ENCODE measurements at places on chromosomes 2 and 18.

DNA sequence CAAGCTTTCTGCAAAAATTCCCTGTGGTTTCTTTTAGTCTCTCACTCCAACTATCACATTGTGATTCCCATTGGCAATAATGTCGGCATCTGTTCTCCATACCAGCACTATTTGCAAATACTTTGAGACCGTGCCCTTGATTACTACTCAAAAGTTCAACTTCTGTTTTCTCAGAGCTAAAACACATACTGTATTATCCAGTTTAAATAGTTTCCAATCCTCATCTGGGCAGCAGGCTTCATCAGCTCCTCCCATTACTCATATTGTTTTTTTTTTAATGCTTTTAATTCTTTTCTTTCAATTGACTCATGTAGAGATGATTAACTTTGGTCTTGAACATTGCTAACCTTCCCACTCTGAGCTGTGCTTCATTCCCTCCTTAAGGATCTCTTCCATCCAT, 135.8 kb downstream of the METTL8 start:
- no peak for DNase-seq

DNA sequence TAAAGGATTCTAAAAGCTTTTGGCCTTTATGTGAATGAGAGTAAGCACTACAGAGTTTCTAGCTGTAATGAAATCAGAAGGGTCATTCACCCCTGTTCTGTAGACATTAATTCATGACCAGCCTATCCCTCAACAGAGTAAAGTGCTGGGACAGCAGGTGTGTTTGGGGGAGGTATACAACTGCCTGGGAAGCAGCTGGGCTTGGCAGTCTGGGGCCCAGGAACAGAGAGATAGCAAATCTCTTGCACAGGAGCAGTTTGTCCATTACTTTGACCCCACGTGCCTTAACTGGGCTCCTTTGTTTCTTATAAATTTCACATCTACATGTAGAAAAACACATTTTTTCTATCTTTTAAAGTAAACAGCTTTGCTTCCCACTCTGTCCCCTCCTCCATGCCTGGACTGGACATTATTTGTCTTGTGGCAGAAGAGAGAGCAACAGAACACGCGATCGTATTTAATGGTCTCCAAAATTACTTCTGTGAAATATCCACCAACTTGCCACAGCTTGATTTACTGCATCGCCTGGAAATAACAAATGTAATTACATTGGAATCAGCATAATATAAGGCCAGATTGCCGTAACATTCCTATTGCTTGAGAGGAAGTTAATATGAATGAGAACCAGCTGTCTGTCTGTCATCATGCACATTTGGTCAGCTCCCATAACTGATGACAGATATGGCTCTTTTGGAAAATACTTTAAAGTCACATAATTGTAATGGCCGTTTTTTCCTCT, 263.8 kb downstream of the RBM43 start:
- DNase-seq: no peak

- no peak for DNase-seq
Observed at GRCh38 chr2:198916548-198917080, 541.1 kb downstream of the SATB2 start.

GRCh38 chr2:213491376-213491775, 207.1 kb downstream of the SPAG16 start:
- DNase-seq: no peak

DNA sequence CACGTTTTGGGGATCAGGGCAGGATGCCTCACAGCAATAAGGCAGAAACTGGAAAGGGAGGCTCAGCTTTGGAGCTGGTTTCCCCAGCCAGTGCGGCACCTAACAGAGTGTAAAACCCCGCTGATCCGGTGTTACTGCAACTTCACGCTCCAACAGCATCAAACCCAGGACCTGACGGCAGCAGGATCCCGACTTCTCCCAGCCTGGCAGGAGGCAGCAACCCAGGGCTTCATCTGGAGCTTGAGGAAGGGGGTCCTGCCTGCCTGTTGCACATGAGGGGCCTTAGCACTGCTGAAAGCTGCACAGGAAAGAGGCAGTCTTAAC, 209.8 kb downstream of the MGAT5 start:
- DNase-seq: no peak

DNA sequence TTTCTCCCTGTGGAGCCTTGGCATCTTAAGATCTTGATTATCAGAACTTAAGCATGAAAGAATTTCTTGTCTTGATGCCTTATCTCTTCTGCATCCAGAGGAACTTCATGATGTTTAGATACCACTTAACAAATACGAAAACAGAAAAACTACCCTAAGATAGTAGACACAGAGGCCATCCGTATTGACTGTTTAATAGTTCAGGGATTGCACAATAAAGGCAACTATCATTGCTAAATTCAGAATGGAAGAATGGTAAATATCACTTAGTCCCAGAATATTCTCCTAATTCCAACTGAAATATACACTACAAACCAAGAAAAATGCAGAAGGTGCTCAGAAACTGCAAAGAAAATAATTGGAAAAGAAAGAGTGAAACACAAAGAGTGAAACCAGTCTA, 214.6 kb upstream of the VWC2L start:
- no peak for DNase-seq

DNA sequence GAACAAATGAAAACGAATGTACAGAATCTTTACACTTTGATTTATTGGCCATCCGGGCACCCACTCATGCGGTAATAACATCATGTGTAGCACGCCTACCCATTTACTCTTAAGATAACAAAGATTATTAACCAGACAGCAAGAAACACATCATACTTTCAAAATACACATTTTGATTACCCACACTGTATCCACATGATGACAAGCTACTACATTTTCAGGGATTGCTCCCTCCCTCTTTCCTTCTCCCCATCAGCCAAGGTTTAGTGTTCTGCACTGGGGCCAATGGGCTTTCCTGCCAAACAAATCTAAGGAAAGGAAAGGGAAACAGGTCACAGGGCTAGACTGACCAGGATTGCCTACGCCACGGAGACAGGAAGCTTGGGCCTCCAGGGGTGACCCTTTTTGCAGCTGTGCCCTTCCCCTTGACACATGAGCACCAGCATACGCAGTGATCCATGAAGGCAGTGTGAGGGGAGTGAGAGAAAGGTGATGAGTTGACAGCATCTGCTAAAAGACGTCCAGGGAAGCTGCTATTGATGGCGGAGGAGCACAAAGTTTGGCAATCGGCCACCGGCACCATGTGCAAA, 76.5 kb downstream of the ZNF521 start:
- no peak for DNase-seq

DNA sequence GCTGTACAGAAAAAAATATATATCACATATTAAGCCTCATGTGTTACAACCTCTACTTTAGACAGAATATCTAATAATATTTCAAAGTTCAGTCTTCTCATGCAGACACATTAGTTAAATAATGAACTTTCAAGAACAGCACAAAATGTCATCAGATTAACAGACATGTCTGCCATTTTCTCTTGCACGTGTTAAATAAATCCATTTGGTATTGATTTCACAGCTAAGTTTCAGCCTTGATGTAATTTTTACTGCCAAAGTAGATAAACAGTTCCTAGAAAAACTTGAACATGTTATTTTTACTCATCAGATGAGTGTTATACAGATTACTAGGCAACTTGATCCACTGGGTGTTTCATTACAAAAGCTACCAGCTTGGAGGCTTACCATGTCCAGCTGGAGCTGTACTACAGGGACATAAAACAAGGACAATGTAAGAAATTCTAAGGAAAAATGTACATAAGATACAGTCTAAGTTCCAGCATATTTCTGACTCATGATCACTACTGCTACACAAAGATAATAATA, 290.7 kb upstream of the DDX18 start:
- no peak for DNase-seq

DNA sequence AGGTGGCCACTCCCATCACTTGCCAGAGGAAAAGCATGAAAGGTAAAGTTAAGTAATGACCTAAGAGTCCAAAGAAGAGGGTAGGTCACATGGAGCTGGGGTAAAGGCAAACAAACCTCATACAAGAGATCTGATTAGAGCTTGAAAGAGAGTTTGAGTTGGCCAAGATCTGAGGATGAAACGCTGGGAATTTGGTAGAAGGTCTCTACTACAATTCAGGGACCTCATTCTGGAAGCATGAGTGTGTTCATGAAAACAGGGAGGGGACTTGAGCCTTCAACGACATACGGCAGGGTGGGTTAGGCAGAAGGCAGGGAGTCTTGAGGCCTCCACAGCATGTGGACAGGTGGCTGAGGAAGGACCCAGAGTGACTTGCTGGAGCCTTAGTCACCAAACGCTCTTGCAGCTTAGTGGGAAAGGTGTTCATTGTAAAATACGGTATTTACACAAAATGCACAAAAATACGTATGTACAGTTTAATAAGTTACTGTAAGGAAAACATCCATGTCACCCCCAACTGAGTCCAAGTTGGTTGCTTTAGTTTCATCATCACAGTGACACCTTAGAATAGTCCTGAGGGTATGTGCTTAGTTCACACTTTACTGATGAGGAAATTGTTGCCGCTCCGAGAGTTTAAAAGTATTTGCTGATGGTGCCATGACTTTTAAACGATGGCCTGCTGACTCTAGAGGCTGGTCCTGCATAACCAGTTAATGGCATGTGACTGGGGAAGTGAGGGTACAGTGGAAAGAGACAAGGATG, 5.0 kb upstream of the FARP2 start:
- DNase-seq: no peak

GRCh38 chr2:97645112-97645694, 659 bp upstream of the COX5B start:
- no peak for DNase-seq

- DNase-seq: no peak
Observed at GRCh38 chr18:79680891-79681339, 1.3 kb downstream of the CTDP1 start.

DNA sequence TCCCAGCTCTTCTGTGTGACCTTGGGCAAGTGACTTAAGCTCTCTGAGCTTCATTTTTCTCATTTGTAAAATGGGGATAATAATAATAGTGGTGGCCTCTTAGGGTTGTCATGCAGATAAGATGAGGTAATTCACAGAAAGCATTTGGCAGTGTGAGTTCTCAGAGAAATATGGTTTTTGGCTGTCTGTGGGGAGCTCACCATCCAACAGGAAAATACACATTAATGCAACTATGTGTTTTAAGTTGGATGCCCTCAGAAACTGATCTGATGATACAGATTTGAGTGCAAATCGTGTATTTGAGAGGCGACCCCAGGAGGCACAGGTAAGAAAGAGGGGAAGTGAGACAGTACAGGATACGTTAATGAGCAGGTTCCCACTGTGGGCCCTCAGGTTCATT, 56.1 kb upstream of the SPRED2 start:
- no peak for DNase-seq

GRCh38 chr2:219969508-219969907, 342.1 kb downstream of the SLC4A3 start:
- DNase-seq: no peak

DNA sequence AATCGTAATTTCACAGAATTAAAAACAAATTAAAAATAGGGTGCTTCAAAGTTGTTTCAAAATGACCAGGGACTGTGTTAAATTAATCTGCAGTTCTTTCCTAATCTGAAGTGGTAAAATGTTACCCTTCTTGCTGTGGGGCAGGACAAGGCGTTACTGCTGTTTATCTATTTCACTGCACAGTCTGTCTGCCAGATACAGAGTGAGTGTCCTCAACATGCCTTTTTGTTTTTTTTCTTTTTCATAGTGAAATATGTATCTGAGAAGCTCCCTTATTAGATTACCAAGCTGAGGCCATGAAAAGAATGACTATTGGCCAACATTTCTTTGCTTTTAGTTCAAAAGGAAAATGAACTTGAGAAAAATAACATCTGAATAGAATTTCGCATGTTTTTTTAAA, 38.0 kb downstream of the KCTD1 start:
- no peak for DNase-seq

- DNase-seq: no peak
Observed at GRCh38 chr2:218832520-218832919, 917 bp upstream of the PRKAG3 start.

DNA sequence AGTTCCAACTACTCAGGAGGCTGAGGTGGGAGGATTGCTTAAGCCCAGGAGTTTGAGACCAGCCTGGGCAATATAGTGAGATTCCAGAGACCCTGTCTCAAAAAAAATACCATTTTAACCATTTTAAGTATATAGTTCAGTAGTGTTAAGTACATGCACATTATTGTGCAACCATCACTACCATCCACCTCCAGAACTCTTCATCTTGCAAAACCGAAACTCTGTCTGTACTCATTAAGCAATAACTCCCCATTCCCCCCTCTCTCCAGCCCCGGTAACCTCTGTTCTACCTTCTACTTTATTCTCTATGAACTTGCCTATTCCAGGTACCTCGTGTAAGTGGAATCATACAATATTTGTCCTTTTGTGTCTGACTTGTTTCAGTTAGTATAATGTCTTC, 86.4 kb downstream of the GFPT1 start:
- no peak for DNase-seq

DNA sequence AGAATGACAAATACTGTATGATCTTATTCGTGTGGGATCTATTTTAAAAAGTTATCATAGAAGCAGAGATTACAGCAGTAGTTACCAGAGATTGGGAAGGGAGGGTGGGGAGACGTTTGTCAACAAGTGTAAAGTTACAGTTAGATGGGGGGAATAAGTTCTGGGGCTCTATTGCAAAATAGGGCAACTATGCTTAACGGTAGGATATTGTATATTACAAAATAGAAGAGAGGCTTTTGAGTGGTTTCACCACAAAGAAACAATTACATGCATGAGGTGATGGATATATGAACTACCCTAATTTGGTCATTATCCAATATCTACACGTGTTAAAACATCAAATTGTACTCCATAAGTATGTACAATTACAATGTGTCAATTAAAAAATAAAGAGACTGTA, 123.4 kb upstream of the NOSTRIN start:
- DNase-seq: no peak

All from hematopoietic multipotent progenitor cell (in vitro differentiated cells).